NCI-H1092 (cell line): ENCODE measurements at places on chromosomes 4 and X.
A peak's percentile ranks its signal among the peaks of the same experiment; 100 is the strongest.

GRCh38 chr4:72094059-72094797 is 62.4 kb downstream of the NPFFR2 start:
- no peak for DNase-seq

- DNase-seq = no peak
Measured at GRCh38 chrX:107734646-107735045, 40.9 kb downstream of the TSC22D3 start.

DNA sequence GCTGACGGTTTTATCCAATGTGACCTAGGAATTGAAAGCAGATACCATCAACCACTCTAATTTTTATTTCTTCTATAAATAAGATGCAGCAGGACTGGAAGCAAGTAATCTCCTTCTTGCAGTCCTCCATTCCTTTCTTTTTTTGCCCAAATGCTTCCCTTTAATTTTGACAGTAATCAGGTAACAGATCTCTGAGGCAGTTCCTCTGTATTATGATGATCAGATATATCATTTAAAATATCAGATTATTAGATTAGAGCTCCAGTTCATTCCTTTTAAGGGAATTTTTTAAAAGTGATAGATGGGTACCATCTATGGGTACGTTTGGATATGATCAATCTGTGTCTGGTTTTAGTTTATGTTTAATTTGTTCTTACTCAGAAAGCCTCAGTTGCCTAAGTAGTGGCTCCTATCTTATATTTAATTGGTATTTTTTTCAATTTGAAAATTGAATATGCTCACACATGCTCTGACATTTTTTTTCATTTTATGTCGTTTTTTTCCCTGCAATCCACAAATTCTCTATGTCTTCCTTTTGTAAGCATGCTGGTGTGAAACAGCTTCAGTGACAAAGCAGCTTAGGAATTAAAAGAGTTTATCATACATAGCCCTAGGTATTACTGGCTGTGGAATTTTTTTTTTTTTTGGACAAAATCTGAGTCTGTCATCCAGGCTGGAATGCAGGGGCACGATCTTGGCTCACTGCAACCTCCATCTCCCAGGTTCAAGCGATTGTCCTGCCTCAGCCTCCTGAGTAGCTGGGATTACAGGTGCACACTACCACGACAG is 73.7 kb upstream of the ANK2 start:
- DNase-seq = no peak

- no peak for DNase-seq
Measured at GRCh38 chr4:152281822-152282221, 254.1 kb downstream of the FBXW7 start.

GRCh38 chr4:175873707-175874106 is 61.6 kb upstream of the GPM6A start:
- no peak for DNase-seq

GRCh38 chrX:24259544-24260240 is 54.2 kb downstream of the SUPT20HL2 start:
- DNase-seq = peak; percentile 30

GRCh38 chrX:9342561-9343051 is 122.3 kb upstream of the TBL1X start:
- DNase-seq = peak; percentile 83

DNA sequence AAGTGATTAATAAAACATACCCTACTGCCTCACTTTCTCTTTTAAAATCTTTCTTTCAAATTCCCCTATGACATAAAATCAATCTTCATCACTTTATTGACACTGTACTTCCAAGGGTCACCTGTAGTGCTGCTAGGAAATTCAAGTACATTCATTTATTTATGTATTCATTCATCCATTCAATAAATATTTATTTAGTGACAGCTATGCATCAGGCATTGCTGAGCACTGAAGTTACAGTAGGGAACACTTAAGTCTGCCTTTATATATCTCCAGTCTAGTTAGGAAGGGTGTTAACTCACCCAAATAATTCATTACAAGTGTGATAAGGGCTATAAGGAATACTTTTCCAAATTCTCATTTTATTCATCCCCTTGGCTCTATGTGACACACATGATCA is 2.3 kb downstream of the SYTL5 start:
- DNase-seq = no peak
